ENCODE measurements at places on chromosomes 2 and 18. TPM values are rescaled to one million over a fixed set of nuclear protein-coding genes. Genes with fewer than 3 reads are reported as not detected.

DNA sequence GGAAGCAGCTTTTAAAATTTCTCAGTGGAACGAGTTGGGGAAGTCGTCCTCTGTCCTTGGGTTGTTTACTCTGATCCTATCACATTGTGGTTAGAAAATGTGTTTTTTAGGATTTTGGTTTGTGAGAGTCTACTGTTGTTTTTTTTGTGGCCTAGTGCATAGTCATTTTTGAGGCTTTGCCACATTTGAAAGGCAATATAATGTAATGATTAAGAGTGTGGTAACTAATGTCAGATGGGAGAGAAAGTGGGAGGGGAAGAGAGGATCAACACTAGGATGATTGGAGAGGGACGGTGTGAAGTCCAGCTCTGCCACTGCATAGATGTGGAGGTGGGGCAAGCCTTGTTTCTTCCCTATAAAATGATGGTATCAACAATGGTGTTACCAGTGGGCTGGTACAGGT lies 8.5 kb downstream of the SP140L start:
- no peak for DNase-seq

PDE11A gene
- 0.36 TPM for total RNA-seq

SEMA4C gene
- total RNA-seq = 29.7 TPM

SNED1 gene
- total RNA-seq = 127 TPM

PLA2R1 gene
- 19.9 TPM for total RNA-seq

GRCh38 chr2:104321116-104321795 lies 532.7 kb upstream of the POU3F3 start:
- DNase-seq = peak; percentile 66

GRCh38 chr2:85255456-85255812 lies 72.4 kb downstream of the TGOLN2 start:
- DNase-seq = no peak

C2orf80 gene
- total RNA-seq = not detected

- no peak for DNase-seq
Measured at GRCh38 chr18:46366751-46367376, 262.7 kb downstream of the HAUS1 start.

- DNase-seq = no peak
Measured at GRCh38 chr2:202031246-202031951, 2.3 kb upstream of the FZD7 start.

ADRA2B gene
- total RNA-seq = under 0.01 TPM

GRCh38 chr2:33371304-33372090 lies 105.0 kb upstream of the RASGRP3 start:
- no peak for DNase-seq

SERPINB3 gene
- total RNA-seq = not detected

- no peak for DNase-seq
Measured at GRCh38 chr2:31253356-31254131, 19.6 kb downstream of the EHD3 start.

DNA sequence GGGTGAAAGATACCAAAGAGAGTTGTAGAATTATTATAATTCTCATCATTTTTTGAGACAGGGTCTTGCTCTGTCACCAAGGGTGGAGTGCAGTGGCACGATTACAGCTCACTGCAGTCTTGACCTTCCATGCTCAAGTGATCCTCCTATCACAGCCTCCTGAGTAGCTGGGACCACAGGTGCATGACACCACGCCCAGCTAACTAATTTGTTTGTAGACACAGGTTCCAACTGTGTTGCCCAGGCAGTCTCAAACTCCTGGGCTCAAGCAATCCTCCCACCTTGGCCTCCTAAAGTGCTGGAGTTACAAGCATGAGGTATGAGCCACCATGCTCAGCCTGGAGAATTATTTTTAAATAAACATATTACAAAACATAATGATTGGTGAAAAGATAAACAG lies 92.8 kb upstream of the MSH6 start:
- DNase-seq = no peak

NPAS2 gene
- total RNA-seq = 8.7 TPM

ABCG5 gene
- not detected for total RNA-seq

DCDC2C gene
- not detected for total RNA-seq

GRCh38 chr18:52499644-52500043 lies 159.6 kb downstream of the DCC start:
- no peak for DNase-seq

GRCh38 chr2:240481720-240482119 lies 46.3 kb downstream of the GPC1 start:
- DNase-seq = peak; percentile 54

GRCh38 chr2:11013196-11013595 lies 101.5 kb downstream of the KCNF1 start:
- no peak for DNase-seq

DNA sequence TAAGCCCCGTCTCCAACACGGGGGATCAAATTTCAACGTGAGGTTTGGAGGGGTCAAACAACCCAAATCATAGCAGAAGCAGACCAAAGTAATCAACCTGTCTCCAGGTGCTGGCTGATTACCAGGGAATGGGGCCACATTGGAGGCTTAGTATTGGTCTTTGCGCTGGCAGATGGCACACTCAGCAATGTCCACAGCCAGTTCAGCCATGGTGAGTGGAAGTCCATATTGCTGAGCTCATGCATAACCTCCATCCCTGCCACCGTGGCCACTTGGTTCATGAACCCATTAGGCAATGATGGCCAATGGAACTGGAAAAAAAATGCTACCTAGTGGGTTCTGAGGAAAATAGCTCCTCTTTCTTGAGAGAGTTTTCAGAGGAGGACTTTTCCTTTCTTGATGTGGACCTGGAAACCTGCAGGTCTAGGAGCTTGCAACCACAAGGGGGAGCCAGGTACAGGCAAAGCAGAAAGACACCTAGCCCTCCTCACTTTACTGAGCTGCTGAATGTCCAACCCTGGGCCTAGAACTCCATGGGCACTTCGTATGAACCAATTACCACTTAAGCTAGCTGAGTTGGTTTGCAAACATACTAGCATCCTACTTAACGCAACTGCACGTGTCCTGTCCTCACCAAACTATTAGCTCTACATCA lies 128.0 kb upstream of the GYPC start:
- no peak for DNase-seq

DNA sequence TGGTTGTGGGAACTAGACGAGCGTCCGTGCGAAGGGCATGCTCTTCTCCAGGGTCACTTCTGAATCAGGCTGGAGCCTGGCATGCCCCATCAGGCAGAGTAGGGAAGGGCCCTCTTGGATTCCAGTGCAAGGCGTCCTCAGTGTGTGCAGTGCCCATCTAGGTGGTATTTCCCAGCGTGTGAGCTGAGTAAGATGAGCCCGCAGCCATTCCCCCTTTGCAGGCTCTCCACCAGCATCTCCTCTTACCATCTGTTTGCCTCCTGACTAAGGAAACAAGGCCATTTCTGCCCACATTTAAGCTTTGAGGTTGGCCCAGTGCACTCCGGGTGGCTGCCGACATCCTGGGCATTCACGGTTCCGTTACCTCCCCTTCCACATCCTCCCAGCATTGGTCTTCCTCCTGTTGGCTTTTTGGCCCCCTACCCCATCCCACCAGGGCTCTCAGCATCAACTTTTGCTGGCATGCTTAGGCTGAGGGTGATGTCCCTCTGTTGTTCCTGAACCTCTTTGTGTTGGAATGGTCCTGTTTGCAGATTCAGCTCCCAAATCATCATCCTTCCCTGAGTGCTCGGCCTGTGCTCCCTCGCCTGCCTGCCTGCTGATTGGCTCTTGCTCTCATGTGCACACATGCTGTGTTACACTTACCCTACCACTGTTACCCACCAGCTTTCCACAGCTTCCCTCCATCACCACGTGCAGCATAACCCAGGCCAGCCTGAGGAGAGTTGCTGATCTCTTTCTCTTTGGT lies 11.8 kb downstream of the CEP68 start:
- no peak for DNase-seq

UGT1A4 gene
- not detected for total RNA-seq

DNA sequence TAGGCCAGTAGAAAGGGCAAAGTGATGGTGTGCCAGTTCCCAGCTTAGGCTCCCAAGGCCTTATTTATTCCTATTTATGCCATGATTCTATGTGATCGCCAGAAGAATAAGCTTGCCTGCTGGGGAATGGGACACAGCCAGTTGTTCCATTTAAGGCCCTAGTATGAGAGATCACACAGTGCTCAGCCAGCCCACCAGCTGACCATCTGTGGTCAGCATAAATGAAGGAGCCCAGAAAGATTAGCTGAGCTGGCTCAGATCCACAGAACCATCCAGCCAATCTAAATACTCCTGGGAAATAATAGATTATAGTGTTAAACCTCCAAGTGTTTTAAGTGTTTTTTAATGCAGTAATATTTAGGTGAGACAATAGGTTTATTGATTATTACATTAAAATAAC lies 12.6 kb upstream of the L3MBTL4 start:
- DNase-seq = no peak

- DNase-seq = no peak
Measured at GRCh38 chr2:237459226-237459625, 27.8 kb upstream of the MLPH start.

- no peak for DNase-seq
Measured at GRCh38 chr2:32715981-32716380, 88.1 kb downstream of the TTC27 start.

DNA sequence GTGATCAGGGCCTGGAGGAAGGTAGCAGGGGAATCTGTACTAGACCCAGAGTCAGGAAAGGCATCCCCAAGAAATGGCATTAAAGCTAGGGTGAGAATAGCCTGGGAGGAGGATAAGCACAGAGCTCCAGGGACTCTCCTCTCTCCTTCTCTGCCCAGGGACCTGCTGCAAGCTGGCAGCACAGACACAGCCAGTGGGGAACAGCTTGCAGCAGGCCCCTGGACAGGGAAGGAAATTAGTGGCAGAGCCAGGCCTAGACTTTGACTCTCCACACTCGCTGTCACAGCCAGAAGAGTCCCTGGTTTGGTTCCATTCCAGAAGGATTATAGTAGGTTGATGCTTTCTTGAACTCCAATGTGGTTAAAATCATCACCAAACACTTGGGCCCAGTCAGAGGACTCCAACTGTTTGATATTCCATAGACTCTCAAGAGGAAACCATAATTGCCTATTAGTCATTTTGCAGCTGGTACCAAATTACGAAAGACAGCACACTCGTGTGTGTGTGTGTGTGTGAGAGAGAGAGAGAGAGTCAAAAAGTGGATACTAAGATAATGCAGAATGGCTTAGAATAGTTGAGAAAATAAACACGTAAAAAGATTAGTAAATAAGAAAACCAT lies 95.5 kb upstream of the ATP8B1 start:
- peak; percentile 85 for DNase-seq

KCNG2 gene
- total RNA-seq = not detected

GRCh38 chr18:78979730-78980278 lies at the start of gene SALL3:
Gene SALL3 (plus strand): TSS chr18:78979818. CDS start chr18:78980275, 457 bp downstream.
- peak; percentile 91 for DNase-seq

DNA sequence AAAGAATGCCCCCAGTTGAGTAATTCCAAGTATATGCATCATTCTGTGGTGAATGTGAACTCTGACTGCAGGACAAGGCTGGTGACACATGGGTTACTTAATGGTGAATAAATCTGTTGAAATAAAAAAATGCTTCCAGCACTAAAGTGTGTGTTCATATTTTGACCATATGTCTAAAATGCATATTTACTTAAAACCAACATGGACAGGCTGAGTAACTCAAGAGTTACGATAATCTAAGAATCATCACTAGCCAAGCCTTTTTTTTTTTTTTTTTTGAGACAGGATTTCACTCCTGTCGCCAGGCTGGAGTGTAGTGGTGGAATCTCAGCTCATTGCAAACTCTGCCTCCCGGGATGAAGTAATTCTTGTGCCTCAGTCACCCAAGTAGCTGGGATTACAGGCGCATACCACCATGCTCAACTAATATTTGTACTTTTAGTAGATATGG lies 47.1 kb upstream of the CCBE1 start:
- DNase-seq = no peak

DNA sequence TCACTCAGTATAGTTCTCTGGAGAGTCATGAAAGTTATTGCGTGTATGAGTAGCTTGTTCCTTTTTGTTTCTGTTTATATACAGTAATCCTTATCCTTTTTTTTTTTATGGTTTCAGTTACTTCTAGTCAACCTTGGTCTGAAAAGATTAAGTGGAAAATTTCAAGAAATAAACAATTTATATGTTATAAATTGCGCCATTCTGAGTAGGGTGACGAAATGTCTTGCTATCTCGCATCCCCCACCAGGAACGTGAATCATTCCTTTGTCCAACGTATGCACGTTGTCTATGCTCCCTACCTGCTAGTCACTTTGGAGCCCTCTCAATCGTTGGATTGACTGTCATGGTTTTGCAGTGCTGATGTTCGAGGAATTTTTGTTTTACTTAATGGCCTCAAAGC lies 60.4 kb downstream of the FAM117B start:
- DNase-seq = peak; percentile 29

UGT1A10 gene
- not detected for total RNA-seq

DNA sequence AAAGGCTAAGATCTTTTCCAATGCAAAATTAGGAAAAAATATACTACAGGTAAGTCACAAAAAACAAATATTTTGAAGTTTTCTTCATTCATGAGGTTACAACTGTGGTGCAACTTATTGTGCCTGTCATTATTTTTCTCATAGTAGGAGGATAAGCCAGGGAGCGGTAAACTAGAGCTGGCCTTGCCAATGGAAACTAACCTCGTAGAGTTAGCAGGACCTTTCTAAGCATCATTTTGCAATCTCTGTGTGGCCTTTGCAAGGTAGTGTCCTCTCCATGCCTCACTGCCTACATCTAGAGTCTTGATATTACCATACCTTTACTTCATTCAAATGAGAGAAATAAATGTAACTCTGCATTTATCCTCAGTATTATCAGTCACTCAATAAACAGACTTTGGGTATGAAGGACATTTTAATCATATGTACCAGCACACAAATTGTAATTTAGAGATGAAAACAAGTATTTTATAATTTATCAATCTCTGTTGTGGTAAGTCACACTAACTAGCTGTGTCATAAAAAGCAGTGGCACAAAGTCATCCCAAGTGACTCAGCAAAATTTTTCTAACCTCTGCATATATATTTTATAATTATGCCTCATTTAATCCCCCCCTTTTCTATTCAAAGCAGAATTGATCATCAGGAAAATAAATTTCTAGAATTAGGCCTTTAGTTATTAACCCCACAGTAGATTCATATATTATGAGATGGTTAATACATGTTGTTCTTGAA lies 47.0 kb downstream of the LANCL1 start:
- DNase-seq = no peak

DNA sequence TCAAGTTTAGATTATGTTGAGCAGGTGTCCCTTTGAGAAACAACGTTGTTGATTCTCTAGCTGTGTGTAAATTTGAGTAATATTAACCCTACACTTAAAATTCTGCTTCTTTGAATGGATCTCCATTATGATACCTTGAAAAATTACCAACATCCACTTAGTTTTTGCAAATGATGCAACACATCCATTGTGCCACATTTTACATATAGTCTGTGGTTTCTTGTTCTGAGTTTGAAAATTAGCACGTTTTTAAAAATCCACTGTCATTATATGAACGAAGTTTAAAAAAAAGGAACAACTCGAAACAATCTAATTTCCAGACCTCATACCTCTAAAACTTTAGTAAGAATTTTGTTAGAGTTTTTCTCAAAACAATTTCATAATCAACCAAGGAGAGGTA lies 37.7 kb downstream of the PIK3C3 start:
- DNase-seq = no peak

GAL3ST2 gene
- total RNA-seq = 0.36 TPM

DNA sequence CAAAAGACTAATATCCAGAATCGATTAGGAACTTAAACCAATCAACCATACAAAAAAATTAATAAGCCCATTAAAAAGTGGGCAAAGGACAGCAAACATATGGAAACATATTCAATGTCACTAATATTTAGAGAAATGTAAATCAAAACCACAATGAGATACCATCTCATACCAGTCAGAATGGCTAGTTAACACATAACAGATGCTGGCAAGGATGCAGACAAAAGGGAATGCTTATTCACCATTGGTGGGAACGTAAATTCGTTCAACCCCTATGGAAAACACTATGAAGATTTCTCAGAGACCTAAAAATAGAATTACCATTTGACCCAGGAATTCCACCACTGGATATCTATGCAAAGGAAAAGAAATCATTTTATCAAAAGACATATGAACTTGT lies 468.2 kb upstream of the ST6GAL2 start:
- DNase-seq = no peak

PROM2 gene
- total RNA-seq = 0.36 TPM

All from osteoblast (primary cell).